SJCRH30 (cell line): ENCODE measurements at places on chromosomes 4 and X. TPM values are rescaled to one million over a fixed set of nuclear protein-coding genes. Genes with fewer than 3 reads are reported as not detected.
A peak's percentile ranks its signal among the peaks of the same experiment; 100 is the strongest.

DNA sequence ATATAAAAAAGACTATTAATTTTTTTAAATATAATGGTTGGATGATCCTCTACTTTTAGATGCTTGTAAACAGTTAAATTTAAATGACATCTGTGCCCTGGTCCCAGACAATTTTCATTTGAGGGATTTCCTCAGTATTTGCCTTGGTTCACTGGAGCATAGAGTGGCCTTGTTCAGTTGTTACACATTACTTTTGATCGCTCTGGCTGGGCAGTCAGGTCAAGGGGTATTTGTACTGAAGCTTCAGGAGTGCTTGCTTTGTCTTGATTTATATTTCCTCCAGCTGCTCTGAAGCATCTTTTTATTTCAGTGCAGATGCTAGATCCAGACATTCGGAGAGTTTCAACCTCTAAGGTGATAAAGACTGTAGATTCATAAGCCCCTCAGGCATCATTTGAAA is 50.0 kb downstream of the COMMD8 start:
- DNase-seq = peak; percentile 3
- H3K4me1 ChIP-seq = no peaks in the 10 kb centered on the region
- no peak overlapping the region for H3K27ac ChIP-seq
- H3K36me3 ChIP-seq = no peaks in the 10 kb centered on the region

DNA sequence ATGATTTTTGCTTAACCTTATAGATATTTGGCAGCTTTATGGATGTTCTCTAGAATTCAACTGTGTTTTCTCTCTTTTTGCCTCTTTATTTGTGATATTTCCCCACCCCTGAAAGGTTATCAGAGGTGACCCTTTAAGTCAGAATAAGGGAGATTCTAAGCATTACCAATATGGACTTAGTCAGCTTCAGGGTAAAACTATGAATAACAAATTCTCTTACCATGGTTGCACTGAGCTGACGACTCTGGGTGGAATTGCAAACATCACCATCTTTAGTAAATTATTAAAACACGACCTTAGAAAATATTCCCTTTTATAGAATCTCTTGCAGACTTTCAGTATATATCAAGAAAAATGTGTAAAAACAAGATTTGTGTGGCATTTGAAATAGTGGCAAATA is 21.6 kb downstream of the TRPC3 start:
- no peaks in the 10 kb centered on the region for H3K36me3 ChIP-seq
- DNase-seq = no peak
- no peak overlapping the region for H3K27ac ChIP-seq
- H3K27me3 ChIP-seq = no peaks in the 10 kb centered on the region
- no peak overlapping the region for H3K4me3 ChIP-seq

DNA sequence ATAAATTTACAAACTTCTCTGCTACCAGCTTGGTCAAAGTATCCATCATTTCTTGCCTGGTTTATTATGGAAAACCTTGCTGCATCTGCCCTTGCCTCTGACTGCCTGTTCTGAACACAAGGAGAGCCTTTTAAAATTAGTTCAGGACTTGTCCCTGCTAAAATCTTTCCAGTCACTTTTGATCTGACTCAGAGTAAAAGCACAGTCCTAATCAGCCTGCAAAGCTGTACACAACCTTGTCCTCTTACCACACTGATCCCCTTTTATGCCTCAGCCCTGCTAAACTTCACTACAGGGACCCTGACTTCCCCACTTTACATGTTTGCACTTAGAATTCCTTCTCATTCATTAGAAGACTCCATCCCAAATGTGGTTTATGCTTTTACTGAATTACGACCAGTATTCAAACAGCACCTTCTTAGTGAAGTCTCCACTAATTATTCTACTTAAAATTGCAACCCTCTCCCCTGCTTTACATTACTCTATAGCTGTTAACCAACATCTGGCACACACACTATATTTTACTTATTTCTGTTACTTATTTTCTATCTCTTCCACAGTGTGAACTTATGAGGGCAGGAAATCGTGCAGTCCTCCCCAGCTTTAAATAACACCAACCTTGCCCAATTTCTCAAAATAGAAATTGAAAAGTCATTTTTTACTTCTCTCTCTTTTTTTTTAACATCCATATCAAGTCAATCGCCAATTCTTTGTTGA is 6.3 kb downstream of the GABRA4 start:
- no peaks in the 10 kb centered on the region for H3K36me3 ChIP-seq
- H3K27ac ChIP-seq = no peak overlapping the region
- no peaks in the 10 kb centered on the region for H3K4me1 ChIP-seq

- no peak overlapping the region for H3K27ac ChIP-seq
- no peaks in the 10 kb centered on the region for H3K36me3 ChIP-seq
- no peak for DNase-seq
- no peak overlapping the region for H3K4me3 ChIP-seq
- H3K4me1 ChIP-seq = no peaks in the 10 kb centered on the region; the same call in 1 of the 2 replicates
Measured at GRCh38 chr4:86181585-86181984, 178.3 kb downstream of the MAPK10 start.

GRCh38 chr4:26060286-26060685 is 146.3 kb downstream of the SMIM20 start:
- H3K4me1 ChIP-seq = no peaks in the 10 kb centered on the region
- H3K4me3 ChIP-seq = no peak overlapping the region
- no peaks in the 10 kb centered on the region for H3K36me3 ChIP-seq
- H3K27ac ChIP-seq = no peak overlapping the region
- DNase-seq = no peak
- H3K27me3 ChIP-seq = no peaks in the 10 kb centered on the region

GRCh38 chr4:140098455-140099160 is 55.4 kb downstream of the MAML3 start:
- H3K36me3 ChIP-seq = no peaks in the 10 kb centered on the region
- H3K4me1 ChIP-seq = no peaks in the 10 kb centered on the region
- no peak overlapping the region for H3K4me3 ChIP-seq
- H3K27ac ChIP-seq = no peak overlapping the region

CTAG1B gene
- total RNA-seq = not detected in 2 replicates

CLCN5 gene
- total RNA-seq = 60.7 and 62.4 TPM in 2 replicates

ZCCHC12 gene
- total RNA-seq = 0.30 and 0.34 TPM in 2 replicates
